ENCODE measurements at places on chromosomes 5 and 9.

- no peak for DNase-seq
These were observed 60.5 kb downstream of the CDC42SE2 start for GRCh38 chr5:131324303-131324702.

GRCh38 chr5:128462330-128462729 is 75.7 kb downstream of the FBN2 start:
- DNase-seq: no peak

- DNase-seq: no peak
These were observed 44.7 kb upstream of the LCP2 start for GRCh38 chr5:170342153-170342725.

DNA sequence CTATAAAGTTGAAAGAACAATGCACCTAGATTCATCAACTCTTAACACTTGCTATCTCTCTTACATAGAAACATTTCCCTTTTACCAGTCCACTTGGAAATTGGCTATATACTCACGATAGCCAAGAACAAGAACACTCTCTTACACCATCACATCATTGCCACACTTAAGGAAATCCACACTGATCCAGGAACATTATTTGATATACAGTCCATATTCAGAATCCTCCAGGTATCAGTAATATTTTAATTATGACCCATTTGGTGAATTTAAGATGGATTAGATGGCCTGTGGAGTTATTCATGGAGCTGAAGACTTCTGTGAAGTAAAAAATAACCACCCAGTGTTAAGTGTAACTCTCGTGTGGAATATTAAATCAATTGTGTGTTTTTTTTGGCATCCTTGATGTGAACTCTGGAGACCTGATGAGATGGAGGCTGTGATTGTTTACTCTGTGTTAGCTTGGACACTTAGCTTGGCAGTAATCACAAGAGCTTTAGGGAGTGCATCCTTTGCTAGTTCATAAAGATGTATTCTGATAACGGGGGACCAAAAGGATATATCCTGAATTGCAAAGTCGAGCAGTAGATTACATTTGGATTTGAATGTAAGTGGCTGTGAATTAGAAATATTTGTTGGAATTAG is 52.0 kb upstream of the ABL1 start:
- no peak for DNase-seq

DNA sequence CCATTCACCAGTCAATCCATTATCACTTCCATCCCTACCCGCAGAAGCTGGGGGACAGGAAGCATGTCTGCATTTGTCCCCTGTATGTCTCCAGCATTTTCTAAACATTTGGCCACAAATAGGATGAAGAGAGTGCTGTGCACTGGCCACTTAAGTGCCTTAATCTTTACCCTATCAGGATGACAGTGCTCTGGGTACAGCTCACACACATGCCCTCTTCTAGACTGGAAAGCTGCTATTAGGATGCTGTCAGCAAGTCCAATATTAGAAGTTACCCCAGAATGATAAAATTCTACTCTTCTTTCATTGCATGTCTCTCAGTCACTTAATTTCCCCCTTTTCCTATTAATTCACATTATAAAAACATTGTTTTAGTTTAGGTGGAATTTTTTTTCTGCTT is 168.4 kb downstream of the RASEF start:
- DNase-seq: no peak

GRCh38 chr9:118038713-118039112 is 334.5 kb downstream of the TLR4 start:
- no peak for DNase-seq

- DNase-seq: peak; percentile 17
These were observed 137.7 kb downstream of the PRELID2 start for GRCh38 chr5:145697251-145697990.

- no peak for DNase-seq
These were observed 136.1 kb upstream of the RUSC2 start for GRCh38 chr9:35353731-35354365.

GRCh38 chr5:68531970-68532369 is 316.4 kb downstream of the PIK3R1 start:
- no peak for DNase-seq
